Activated CD4-positive, alpha-beta T cell treated with anti-CD3 and anti-CD28 coated beads for 1 hour (primary cell): ENCODE measurements at places on chromosomes 6 and 20.

GRCh38 chr20:25324412-25324811 is 66.2 kb downstream of the ABHD12 start:
- DNase-seq = no peak

DNA sequence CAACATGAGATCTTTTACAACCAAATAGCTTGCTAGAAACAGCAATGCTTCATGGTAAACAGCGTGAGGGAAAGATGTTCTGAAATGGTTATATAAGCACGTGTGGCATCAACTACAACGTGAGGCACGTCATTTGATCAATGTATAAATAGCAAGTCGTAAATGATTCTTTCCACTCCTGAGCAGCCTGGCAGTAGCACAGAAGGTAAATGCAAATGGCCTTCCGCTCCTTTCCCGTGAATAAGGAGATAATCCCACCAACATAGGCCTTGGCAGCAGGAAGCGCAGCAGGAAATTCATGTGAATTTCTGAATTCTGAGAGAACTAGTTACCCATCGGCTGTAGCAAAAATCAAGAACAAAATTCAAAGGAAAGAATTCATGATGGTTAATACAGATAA is 17.0 kb downstream of the RPS6KA2 start:
- DNase-seq = no peak

DNA sequence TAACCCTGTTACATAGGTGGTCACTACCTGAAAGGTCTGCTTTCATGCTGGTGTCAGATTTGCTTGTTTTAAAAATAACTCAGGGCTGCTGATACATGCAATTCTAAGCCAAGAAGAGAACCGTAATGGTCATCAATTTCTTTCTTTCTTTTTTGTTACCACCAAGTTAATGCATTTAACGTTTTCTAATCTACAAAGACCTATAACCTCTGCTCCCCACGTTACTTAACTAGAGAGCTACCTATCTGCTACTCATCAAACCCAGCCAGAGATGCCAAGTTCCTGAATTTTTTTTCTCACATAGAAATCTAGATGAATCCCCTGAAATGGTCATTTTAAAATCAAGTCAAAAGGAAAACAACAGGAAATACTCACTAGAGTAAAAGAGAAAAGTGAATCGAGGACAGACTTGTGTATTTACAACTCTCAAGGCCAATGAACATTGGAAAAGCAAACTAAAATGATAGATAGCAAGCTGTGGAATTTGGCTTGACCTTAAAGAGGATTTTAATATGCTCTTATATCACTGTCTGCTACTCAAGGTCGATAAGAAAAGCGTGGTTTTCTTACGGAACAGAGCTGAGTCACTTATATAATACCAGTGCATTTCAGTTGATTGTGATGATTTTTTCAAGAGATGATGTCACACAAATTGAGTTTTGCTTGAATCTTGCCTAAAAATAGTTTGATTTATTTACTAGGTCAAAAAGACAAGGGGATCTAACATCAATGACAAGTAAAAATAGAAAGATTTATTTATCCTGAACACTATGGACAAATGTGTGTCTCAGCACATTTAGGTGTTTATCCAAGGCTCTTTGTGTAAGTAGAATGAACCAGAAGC is 67.9 kb downstream of the SGK1 start:
- DNase-seq = no peak

GRCh38 chr20:33685328-33686099 is 671 bp downstream of the E2F1 start:
- no peak for DNase-seq

GRCh38 chr6:69937402-69938136 is 71.2 kb downstream of the COL19A1 start:
- DNase-seq = no peak

DNA sequence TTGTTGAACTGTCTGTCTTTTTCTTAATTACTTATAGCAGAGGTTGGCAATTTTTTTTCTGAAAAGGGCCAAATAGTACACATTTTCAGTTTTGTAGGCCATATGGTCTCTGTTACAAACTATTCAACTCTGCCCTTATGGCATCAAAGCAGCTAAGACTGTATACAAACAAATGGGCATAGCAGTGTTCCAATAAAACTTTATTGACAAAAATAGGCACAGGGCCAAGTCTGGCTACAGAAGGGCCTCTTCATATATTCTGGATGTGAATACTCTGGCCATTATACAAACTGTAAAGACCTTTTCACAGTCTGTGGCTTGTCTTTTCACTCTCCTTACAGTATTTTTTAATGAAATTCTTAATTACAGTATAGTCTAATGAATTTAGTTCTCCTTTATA is 132.1 kb downstream of the PREX1 start:
- DNase-seq = no peak

- DNase-seq = no peak
These were observed at the start of gene SLC2A10 for GRCh38 chr20:46709459-46710152. SLC2A10 (plus strand) TSS chr20:46709649; CDS start chr20:46709737, 88 bp downstream.

- no peak for DNase-seq
These were observed 20.4 kb upstream of the MEP1A start for GRCh38 chr6:46772762-46773161.

DNA sequence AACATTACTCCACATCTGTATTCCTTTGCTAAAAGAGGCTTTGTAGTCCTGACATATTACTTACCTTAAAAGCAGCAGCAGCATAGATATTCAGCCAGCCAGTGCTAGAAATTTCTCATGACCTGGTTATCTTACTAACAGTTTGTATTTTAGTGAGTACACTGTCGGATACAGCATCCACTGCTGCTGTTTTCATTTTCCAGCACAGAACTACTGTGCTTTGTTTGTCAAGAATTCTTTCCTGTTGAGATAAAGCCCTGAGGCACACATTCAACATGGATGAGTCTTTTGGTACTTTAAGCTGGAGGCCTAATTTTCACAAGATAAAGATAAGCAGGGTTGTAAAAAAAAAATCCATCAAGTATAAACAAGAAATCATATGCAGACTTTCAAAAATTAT is 311.2 kb upstream of the OPRM1 start:
- DNase-seq = no peak

DNA sequence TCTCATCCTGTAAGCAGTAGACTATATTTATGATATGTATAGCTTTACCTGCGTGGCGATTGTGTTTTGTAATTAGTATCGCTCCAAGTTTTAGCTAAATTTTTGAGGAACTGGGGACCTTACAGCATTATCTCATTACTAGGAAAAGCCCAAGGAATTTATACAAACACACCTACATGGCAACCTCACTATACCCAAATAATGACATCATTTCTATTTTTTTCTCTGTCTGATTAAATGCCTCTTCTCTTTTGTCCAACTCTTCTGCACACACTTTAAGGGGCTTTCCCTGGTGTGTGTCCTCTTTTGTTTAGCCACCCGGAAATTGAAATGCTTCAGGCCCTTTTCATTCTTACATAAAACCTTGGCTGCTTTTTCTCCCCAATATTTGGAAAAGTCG is 82.9 kb upstream of the EXOC2 start:
- no peak for DNase-seq

DNA sequence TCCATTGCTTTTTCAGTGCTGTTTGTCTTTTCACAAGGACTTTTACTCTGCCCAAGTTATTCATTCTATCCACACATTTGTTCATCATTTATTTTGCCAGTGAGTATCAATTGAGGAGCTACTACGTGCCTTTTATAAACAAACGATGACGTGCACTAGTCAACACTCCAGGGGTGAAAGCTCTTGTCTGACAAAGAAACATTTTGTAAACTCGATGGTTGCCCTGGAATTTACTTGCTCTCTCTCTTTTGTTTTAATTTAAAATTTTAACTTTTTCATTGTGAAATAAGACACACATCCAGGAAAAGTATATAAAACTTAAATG is 8.3 kb upstream of the MRPS18A start:
- no peak for DNase-seq

DNA sequence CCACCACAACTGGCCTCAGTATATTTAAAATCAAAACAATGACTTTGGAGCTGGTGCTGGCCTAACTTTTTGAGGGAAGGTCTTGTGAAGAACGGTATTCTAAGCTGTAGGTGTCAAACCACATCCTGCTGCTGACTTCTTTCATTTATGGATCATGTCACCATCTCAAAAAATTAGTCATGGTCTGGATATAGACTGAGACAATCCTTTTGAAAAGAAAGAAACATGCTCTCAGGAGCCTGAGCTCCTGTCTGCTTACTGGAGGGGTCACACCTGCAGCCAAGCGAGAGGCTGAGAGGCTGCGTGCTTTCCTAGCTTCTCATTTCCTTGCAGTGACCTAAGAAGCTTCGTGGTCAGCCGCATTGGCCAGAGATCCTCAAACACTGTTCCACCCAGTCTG is 55.2 kb downstream of the TIAM2 start:
- DNase-seq = no peak

GRCh38 chr6:101770116-101770515 is 376.6 kb downstream of the GRIK2 start:
- no peak for DNase-seq

GRCh38 chr6:106974336-106974998 is at the start of gene CD24:
CD24 (minus strand) TSS chr6:106974729; CDS start chr6:106974646, 83 bp downstream.
- DNase-seq = no peak

GRCh38 chr6:32868257-32868788 is 14.3 kb downstream of the PSMB9 start:
- peak; percentile 77 for DNase-seq

- no peak for DNase-seq
These were observed 216.2 kb downstream of the NFATC2 start for GRCh38 chr20:51326201-51326819.

GRCh38 chr6:100467129-100468015 is 2.7 kb upstream of the SIM1 start:
- no peak for DNase-seq

DNA sequence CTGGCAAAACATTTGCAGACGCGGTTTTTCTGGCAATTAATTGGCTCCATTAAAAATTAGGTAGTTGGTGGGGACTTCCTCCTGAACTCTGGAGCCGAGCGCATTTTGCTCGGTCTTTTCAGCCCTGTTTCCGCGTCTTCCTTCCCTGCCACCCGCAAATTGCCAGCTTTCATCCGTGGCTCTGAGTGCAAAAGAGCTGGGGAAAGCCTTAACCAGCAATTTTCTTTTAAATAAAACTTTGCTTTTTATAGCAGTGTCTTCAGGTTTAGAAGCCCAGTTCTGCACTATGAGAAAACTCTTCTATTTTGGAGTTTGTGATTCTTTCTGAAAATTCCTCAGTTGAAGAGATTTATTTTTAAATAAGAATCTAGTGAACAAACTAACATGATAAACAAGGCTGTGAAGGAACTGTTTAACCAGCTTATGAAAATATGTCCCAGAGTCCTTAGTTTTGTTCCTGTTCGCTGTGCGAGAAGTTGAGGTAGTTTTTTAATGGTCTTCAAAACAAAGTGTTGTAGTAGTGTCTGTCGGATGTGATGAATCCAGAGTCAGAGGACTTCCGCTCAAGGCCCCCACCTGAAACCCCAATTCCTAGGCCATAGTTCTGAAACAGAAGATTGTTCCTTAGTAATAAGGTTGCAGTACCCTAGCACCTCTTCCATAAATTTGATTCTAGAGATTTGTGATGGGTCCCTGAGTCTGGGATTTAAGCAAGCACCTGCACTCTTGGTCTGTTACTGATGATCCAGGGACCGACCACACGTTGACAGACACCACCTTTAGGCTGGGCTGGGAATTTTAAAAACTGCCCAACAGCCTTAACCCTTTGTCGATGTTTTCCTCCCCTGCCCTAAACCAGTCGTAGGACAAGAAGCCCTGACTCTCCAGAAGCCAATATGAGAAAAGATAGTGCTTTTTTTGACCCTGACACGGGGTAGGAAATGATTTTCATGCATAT is 950 bp downstream of the KCTD20 start:
- DNase-seq = no peak

DNA sequence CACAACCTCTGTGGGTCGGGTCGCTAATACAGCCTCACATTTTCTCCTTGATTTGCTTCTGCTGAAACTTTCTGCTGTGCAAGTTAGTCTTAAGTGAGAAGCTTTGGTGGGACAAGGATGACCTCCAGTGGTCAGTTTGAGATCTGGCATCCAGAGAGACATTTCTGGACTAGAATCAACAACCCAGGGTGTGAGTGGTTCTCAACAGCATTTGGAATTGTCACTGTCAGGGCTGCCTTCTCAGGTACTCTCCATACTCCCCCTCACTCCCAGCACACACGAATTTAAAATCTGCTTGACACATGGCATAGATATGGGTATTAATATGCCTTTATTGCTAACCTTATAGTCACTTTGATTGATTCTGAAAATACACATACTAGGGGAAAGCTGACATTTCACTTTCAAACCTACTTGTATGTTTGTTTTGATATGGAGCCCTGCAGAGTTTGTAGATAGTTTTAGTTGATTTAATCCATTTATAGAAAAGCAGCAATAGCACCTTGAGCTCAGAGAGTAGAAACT is 13.2 kb downstream of the OTOR start:
- peak; percentile 13 for DNase-seq

- no peak for DNase-seq
These were observed 78.8 kb upstream of the ARID1B start for GRCh38 chr6:156698239-156699016.

GRCh38 chr6:166076625-166077024 is 91.0 kb downstream of the TBXT start:
- no peak for DNase-seq

GRCh38 chr6:56685102-56685733 is 42.5 kb upstream of the DST start:
- DNase-seq = no peak

- no peak for DNase-seq
These were observed 222.8 kb upstream of the CITED2 start for GRCh38 chr6:139597087-139597763.

GRCh38 chr6:167479901-167480648 is 155.2 kb downstream of the TTLL2 start:
- DNase-seq = no peak

GRCh38 chr6:43469947-43470346 is 7.4 kb upstream of the TJAP1 start:
- DNase-seq = no peak

DNA sequence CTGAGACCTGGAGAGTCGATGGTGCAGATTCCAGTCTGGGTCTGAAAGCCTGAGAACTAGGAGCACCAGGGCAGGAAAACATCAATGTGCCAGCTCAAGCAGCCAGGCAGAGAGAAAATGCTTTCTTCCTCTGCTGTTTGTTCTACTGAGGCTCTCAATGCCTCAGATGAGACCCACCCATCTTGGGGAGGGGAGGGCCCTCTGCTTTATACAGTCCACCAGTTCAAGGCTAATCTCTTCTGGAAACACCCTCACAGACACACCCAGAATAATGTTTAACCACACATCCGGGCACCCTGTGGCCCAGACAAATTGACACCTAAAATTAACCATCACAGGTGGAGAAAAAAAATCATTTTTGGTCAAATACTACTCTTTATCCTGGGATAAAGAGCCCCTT is 89.3 kb upstream of the SLC22A23 start:
- no peak for DNase-seq

DNA sequence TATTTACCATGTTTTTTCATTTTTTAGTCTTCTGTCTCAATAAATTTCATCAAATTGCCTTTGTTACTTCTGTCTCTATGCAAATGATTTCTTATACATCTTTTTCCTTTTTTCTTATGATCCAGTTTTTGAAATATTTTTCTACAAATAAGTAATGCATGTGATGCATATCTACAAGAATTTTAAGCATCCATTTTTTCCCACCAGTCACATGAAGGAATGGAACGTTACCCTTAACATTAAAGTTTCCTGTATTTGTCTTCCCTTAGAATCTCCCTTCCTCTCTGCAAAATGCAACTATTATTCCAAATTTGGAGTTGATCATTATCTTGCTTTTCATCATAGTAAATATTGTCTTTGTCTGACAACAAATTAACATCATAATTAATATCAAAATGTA is 35.5 kb downstream of the PSMB9 start:
- no peak for DNase-seq

GRCh38 chr20:60591172-60591799 is 633.1 kb downstream of the CDH26 start:
- DNase-seq = no peak
